ENCODE measurements at places on chromosomes 13 and 19.

- no peak for DNase-seq
These were observed 5.1 kb downstream of the PRTN3 start for GRCh38 chr19:845707-846521.

GRCh38 chr13:33536601-33537000 is 251.0 kb upstream of the STARD13 start:
- DNase-seq: no peak

DNA sequence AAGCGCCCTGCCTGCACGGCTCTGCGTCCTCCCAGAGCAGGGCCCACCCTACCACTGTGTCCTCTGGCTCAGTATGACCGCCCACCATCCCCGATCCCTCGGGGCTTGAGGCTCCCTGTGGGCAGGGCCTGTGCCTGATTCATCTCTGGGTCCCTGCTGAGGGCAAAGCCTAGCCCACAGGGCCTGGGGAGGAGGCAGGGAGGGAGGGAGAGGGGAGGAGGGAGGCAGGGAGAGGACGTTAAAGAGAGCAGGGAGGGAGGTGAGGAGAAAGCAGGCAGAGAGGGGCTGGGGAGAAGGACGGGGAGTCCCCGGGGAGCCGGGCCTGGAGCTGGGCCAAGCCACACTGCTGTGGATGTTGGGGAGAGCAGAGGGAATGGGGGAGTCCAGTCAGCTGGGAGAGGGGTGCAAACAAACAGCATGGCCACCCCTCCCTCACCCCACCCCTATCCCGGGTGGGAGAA is 4.0 kb upstream of the ERFL start:
- DNase-seq: no peak

DNA sequence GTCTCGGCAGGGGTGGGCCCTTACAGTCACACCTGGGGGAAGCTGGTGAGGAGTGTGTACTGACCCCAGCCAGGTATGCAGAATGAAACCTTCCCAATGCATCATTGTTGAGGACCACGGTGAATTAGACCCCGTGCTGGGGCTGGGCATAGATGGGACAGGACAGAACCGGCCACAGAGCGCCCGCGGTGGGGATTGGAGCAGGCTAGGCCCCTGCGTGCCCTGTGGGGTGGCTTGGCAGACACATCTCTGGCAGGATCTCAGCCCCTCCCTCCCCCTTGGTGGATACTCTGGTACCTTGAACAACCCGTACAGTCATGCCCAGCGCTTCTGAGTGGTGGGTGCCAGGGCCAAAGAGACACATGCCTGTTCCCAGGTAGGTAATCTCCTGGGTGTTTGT is 200.6 kb downstream of the TEX29 start:
- DNase-seq: no peak

DNA sequence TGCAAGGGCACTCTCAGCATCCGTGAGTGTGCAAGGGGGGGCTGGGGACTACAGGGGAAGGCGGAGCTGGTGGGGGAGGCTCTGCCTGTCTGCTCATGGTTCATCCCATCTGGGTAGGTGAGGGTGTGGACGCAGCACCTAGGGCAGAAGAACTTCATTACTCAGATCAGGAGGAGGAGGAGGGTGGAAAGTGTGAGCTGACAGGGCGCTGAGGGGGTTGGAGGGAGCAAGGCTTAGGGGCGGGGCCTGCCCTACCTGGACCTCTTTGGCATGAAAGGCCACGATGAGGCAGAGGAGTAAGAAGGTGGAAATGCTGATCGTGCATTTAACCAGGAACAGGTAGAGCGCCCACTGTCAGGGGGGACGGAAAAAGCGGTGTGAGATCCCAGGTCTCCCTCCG is 4.5 kb downstream of the KCNN4 start:
- DNase-seq: no peak

GRCh38 chr19:7751157-7751783 is 3.9 kb upstream of the CD209 start:
- no peak for DNase-seq

DNA sequence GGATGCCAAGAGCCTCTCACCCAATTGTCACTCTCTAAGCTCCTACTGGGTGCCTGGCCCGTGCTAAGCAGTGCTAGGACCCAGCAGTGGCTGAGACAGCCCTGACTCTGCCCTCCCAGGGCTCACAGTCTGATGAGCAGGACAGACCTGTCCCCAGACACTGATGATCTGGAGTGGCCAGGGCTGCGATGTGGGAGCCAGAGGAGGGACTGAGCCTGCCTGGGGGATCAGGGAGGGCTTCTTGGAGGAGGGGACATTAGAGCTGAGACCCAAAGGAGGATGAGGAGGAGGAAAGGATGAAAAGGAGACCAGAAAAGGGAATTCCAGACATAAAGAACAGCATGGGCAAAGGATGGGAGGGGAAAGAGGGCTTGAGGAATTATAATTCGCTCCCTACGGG is 6.6 kb downstream of the ERCC1 start:
- no peak for DNase-seq

DNA sequence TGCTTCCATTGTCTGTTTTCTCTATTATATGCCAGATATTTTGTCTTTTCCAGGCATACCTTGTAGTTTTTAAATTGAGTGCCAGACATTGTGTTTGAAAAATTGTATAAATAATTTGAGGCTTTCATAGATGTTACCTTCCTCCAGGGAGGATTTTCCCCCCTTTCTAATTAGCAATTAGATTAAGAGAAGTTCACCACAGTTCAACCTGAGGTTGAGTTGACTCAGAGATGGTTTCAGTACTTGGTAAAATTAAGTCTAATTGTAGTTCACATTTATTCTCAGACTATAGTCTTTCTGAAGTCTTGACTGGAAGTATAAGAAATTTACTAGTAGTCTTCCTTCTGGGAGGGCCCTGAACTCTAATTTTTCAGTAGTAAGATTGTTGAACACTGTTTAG is 104.1 kb upstream of the SCEL start:
- no peak for DNase-seq

DNA sequence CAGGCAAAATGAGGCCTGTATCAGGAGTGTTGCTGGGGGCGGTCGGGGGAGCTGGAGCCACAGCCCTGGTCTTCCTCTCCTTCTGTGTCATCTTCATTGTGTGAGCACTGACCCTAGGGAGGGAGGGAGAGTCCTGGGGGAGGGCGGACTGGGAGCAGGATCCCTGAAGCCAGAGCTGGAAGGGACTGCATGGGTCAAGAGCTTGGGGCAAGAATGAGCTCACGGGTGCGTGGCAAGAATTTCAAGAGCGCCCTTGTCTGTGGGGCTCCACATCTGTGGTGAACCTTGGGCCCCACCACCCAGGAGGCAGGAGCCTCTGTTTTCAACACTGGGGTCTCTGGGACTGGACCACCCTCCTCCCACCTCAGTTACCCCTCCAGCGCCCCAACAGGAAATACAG is 4.7 kb downstream of the SIGLEC7 start:
- no peak for DNase-seq

DNA sequence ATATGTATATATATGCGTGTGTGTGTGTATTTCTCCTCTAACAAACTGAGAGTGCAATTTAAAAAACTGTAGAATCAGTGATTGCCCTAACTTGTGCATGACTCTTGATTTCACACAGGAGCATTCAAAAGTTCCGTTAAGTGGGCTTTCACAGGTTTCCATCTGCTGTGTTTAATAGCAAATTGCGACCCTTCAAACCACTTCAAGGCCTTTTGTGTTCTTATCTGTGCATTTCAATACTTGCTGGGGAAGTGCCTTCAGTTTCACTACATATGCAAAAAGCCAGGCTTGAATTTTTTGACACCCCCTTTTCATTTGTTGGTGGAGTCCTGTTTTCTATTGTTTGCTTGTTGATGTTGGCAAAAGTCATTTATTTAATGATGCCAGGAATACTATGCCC is 158.0 kb downstream of the TM9SF2 start:
- no peak for DNase-seq

DNA sequence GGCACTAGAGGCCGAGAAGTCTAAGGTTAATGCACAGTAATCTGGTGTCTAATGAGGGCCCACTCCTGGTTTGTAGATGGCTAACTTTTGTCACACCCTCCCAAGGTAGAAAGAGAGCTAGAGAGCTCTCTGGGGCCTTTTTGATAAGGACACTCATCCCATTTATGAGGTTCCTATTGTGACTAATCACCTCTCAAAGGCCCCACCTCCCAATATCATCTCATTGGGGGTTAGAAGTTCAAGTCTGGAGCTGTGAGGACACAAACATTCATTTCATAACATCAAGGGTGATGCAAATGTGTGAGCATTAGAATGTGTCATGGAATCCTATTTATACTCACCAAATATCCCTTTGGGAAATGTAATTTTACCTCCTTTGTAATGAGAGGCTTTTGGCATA is 79.2 kb upstream of the SLC10A2 start:
- no peak for DNase-seq

GRCh38 chr19:33194886-33195644 is 935 bp downstream of the LRP3 start:
- DNase-seq: no peak

- DNase-seq: no peak
These were observed 10.9 kb downstream of the ZNF549 start for GRCh38 chr19:57537953-57538547.
